ENCODE measurements at places on chromosomes 7 and 10. TPM values are rescaled to one million over a fixed set of nuclear protein-coding genes. Genes with fewer than 3 reads are reported as not detected.

Gene SLC39A12
- under 0.01 TPM for total RNA-seq

Gene KCNMA1
- 0.38 TPM for total RNA-seq

- peak; percentile 69 for DNase-seq
Observed at GRCh38 chr10:132329565-132330485, 2.2 kb upstream of the LRRC27 start.

DNA sequence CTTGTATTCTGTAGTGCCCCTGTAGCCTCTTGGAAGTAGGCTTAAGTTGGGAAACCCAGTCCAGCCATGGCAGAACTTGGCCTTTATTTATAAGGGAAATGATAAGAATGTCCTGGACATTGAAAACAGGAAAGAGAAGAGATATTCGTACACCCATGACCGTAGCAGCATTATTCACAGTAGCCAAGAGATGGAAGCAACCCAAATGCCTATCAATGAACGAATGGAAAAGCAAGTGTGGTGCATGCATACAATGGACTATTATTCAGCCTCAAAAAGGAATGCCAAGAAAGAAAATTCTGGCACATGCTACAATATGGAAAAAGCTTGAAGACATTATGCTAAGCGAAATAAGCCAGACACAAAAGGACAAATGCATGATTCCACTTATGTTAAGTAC, 315.3 kb downstream of the CXCL12 start:
- peak; percentile 12 for DNase-seq

DNA sequence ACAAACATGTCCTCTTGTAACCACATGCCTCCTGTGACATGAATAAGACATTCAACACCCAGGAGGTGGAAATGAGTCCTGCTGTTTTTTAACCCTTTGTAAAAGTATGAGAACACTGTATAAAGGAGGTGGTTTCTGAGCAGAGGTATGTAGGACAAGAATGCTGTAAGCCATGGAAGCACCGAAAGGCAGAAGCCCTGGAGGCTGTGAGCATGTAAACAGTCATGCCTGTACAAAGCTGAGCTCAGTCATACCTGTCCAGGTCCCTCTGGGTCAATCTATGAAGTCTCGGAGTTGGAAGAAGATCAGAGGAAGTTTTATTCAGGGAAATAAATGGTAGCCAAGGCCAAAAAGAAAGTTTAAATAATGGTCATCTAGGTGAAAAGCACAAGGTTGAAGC, 34.7 kb upstream of the XPNPEP1 start:
- DNase-seq = no peak

GRCh38 chr7:70542750-70543376, 589.1 kb upstream of the GALNT17 start:
- no peak for DNase-seq

DNA sequence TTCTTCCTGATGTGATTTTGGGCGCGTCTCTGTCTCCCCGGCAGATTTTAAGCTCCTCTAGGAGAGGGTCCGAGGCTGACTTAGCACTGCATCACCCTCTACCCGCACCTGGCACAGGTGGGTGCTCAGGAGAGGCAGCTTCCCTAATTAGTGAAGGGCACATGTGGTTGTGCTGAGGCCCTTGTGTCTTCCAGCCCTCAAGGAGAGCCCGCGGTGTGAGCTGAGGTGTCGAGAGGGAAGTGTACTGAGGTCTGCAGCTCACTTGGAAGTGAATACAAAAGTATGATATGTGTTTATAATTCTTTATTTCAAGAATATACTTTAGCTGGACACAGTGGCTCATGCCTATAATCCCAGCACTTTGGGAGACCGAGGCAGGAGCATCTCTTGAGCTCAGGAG, 20.4 kb upstream of the JAKMIP3 start:
- DNase-seq = no peak

DNA sequence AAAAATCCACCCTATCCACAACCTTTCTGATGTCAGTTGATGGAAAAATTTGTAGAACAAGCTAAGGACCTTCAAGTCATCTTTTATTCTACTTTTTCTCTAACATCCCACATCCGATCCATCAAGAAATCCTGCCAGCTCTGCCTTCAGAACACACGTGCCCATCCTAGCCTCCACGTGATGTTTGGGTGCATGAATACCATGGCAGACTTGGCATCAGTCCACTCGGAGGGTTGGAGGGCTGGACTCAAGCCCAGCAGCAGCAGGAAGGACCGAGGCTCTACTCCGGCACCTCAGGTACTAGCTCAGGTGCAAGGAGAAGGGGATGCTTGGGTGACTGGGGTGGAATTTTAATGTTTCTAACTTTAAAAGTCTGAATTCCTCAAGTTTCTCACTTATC, 428.6 kb downstream of the DPP6 start:
- no peak for DNase-seq

- peak; percentile 59 for DNase-seq
Observed at GRCh38 chr10:74081941-74082718, 68.5 kb downstream of the AP3M1 start.

DNA sequence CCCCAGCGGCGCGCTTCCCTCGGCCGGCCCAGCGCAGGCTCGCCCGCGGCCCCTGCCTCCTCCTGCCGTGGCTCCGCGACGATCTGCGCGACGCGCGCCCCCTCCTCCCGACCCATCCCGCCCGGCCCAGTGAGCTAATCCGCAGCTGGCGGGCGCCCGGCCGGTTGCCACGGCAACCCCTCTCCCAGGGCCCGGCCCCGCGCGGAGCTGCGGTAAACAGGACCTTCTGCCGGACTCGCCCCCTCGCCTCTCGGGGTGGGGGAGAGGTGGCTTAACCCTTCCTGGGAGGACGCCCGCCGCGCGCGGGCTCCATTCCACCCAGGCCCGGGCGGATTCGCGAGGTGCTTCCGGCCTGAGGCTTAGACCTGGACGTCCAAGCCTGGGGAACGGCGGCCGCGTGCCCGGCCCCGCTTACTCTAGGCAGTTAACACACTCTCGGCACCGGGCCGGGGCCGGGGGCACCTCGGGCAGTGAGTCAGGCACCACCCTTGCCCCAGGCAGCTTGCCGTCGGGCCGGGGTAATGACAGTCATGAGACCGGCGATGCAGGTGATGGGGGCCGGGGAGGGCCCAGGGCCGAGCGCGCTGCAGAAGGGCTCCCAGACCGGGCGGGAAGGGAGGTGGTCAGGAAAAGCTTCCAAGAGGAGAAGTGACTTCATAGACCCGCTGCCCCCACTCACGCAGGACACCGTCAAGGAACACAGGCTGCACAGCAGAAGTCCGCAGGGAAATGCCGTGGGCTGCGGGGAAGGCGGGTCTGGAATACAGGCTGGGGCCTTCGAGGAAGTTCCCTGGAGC, at the start of gene DENND2A:
Gene DENND2A (minus strand): TSS at position 87 of the 797 bp plus-strand sequence. CDS start 38,416 bp downstream, outside the sequence.
- no peak for DNase-seq

Measured in dermis microvascular lymphatic vessel endothelial cell (primary cell).